ENCODE measurements at places on chromosomes 5 and 9.

- DNase-seq, result no peak
These were observed 556.7 kb upstream of the TLE4 start for GRCh38 chr9:79014929-79015699.

DNA sequence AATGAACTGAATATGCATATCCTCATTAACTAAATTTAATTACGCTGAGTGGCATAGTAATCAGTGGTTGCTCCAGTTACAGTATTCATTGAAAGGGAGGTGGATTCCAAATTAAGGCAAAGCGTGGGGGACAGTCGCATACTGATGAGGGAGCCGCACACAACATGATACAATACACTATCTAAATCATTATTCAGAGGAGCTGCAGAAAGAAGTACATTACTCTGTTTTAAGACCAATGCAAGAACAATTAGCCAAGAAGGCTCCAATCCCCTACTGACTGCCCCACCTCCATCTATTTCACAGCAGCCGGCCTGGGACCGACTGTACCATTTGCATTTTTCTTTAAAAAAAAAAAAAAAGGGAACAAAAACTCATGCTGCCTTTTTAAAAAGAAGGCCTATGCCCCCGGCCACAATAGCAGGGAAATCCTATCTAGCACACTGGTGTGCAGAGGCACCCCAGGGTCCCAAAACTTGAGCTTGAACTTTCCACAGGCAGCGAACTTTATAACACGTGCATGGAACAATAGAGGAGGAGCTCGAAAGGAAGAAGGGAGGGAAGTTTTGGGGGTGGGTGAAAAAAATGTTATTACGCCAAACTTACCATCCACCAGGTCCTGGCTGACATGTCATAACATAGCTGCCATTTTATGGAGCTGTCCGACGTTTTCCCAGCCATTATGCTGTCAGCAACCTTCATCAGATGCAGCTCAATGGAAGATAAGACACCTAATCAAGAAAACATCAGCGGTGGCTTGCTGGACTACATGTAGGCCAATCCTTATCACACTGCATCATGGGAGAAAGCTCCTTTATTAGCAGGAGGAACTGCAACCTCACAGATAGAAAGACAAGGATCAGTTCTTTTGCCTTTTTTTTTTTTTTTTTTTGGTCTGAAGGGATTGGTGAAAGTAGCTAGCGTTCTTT lies 161.6 kb downstream of the ZDHHC21 start:
- DNase-seq, result no peak

GRCh38 chr5:167587772-167588437 lies 703.5 kb upstream of the WWC1 start:
- DNase-seq, result no peak

GRCh38 chr9:70672161-70672649 lies 257.7 kb upstream of the KLF9 start:
- no peak for DNase-seq

DNA sequence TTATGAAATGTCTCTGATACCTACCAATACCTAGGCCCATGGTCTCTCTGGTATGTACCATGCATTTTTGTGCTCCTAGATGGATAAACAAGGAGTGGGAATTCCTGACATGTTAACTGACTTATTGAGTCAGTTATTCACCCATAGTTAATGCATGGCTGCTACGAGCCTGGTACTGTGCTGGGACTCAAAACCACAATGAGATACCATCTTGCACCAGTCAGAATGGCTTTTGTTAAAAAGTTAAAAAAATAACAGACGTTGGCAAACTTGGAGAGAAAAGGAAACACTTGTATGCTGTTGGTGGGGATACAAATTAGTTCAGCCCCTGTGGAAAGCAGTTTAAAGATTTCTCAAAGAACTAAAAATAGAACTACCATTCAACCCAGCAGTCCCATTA lies 293.8 kb downstream of the OSTF1 start:
- DNase-seq, result no peak

DNA sequence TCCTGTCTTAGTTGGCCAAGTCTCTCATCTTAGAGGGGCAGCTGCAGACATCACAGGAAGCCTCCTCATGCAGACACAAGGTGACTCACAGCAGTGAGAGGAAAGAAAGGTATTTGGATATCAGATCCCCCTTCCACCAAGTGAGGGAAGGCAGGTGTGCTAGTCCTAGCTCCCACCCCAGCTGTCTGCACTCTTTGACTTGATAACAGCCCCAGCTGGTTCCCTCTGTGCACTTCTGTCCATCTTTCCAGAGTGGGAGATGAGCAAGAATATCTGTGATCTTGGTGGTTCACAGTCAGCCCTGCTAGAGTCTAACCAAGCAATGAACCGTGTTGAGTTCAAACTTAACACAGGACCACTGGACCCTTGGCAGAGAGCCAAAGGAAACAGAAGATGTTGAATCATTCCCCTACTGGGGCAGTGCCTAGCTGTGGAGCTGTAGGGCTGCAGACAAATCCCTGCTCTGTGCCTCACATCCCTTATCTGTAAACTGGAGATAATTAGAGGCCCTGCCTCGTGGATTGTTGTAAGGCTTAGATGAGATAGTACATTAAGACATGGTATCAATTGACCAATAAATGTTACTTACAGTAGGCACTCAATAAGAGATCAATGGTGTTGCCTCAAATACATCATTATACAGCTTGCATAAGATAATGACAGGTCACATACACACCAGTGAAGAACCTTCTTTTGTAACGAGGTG lies 39.1 kb downstream of the SH3RF2 start:
- DNase-seq, result no peak

DNA sequence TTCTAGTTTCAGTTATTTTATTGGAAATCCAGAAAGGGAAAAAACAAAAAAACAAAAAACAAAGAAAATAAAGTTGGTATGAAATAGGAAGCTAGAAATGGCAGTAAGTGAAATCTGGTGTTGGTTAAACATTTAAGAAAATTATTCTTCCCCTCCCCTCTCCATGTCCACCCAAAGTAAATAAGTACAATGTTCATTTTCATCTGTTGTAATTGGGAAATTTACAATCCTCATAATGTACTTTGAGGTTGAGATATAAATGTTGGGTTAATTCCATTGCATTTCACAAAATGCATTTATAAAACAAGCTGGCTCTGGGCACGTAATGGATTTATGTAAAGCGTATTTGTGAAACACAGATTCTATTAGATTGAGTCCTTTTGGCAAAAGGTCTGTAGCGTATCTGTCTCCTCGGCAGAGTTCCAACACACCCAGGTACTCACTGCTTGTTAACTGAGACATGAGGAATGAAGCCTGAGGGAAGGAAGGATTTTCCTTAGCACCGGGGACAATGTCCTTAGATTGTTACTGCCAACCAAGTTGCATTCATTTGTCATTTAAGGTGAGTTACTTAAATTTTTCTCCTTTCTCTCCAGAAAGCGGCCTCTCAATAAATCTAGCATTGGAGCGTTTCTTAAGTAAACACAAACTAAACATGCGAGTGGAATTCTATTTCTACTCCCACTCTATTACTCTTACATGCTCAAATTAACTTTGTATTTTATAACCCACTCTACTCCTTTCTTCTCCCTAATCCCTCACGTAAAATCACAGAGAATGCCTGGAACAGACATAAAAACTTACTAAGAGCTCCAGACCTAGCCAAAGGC lies 912.3 kb upstream of the WWC1 start:
- DNase-seq, result no peak

DNA sequence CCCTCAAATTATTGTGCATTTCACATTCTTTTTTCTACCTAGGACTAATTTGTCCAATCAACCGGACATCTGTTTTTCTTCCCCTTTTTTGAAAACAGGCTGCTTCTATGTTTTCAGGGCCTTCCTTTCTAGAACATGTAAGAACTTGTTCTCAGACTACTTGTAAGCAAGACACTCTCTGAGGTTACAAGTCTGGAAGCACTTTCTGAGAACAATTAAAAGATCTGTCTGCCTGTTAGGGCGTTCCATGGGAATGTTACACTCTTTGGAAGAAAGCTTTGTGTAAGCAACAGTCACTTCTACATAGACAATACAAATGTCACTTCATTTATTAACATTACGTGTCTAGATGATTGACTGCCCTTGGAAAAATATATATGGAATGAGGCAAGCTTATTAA lies 50.9 kb upstream of the HSPB3 start:
- DNase-seq, result no peak

GRCh38 chr9:137372693-137373610 lies 50.0 kb downstream of the EXD3 start:
- no peak for DNase-seq

DNA sequence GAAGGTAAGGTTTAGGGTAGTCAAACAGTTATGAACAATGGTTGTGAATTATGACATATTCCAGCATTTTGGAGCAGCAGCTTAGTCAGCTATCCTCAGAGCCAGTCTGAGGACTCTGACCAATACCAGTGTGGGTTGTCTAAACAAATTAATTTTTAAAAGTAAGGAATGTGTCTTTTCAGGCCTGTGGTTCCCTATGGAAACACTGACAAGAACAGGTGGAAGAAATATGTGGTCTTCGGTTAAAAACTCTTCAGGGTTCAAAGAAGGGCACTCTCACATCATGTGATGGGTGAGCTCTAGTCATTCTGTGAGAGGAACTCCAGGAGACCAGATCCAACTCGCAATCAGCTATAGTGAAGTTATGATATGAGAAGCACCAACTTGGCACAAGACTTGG lies 33.5 kb upstream of the ALDOB start:
- DNase-seq, result no peak

DNA sequence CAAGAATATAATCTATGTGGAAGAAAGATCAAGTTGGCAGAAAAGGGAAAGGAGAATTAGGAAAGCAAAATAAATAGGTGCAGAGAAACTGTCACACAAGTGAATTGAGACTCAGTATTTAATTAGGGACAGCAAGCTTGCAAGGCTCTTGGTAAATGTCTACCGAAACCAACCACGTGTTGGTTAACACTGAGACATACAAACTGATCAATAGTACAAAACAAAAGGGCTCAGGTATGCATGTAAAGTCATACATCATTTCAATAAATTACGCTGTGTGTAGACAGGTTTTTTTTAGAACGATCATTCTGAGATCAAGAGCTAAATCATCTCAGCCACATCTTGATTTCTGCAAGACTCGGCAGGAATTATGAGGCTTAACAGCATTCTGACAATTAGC lies 225.4 kb downstream of the EBF1 start:
- no peak for DNase-seq

DNA sequence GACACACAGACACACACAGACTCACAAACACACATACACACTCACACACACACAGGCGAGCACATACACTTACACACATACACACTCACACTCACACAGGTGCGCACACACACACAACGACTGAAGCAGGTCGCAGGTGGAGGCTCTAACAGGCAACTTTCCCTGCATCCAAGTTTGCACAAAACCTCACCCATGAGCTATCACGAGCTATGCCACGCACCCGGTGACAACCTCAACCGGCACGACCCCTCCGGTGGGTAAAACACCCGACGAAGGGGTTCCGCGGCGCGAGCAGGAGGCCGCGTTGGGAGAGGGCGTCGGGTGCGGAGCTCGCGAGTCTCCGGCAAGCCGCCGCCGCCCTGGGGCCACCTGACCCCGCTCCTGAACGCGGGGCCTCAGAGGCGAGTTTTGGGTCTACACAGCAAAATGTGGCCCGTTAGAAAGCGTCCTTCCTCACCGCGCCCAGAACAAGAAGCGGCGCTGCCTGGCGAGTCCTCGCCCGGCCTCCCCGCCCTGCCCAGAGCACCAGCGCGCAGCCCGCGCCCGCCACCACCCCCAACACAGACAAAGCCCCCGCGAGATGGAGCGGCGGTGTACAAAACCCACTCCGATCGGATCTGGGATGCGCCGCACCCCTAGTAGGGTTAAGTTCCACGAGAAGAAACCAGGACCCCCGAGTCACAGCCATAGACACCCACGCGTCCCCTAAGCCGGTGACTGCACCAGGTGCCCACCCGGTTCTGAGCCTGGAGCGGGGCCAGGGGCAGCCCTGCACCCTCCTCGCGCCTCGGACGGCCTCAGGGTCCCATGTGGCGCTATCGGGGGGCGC lies 665 bp downstream of the SLC6A3 start:
- no peak for DNase-seq

GRCh38 chr5:34722183-34722582 lies 66.1 kb downstream of the RAI14 start:
- DNase-seq, result no peak

DNA sequence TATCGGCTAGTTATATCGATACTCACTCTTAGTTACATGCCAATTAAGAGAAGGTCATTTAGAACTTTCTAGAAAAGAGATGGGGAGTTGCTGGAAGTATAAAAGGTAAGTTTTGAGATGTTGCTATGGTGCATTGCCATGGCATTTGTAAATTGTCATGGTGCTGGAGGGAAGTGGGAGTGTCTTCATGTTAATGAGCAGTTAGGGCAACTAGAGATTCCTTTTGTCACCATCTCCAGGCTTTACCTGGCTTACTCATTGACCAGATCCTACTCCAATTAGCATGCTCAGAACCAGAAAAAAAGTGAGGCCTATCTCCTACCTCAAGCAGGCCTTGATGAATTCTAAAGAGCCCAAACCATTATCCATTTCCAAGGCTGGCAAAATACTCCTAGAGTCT lies 82.8 kb downstream of the PRR16 start:
- no peak for DNase-seq

DNA sequence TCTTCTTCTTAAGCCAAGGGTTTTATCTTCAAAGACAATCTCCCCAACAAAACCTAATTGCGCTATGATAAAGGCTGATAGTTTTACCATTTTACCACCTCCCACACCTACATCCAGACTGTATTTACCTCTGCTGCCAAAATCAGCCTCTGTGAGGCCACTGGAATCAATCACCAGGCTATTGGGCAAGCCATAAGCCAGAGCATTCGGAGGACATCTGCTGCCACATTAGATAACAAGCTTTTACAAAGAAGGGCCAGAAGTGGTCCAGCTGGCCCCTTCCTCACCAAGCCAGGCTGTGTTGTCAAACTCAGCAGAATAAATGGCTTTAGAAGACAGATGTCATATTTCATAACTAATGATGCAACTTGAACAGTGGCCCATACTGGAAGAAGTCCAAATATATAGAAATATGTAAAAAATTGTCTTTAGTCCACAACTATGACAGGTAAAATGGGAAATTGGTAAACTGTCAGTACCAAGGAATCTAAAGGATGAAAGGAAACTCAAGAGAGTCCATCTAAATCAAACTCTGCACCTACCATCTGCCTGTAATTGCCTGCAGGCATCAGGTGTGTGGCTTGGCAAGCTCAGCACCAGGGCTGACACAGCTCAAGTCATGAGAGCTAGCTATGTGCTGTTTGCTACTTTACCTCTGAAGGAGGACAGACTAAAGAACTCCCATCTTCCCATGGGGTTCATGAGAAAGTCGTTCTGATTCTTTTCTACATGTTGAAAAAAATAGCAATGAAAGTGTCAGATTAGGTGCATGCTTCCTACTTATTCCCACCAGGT lies 16.1 kb downstream of the SLC45A2 start:
- DNase-seq, result no peak

GRCh38 chr5:71701407-71701806 lies 17.7 kb upstream of the CARTPT start:
- no peak for DNase-seq

DNA sequence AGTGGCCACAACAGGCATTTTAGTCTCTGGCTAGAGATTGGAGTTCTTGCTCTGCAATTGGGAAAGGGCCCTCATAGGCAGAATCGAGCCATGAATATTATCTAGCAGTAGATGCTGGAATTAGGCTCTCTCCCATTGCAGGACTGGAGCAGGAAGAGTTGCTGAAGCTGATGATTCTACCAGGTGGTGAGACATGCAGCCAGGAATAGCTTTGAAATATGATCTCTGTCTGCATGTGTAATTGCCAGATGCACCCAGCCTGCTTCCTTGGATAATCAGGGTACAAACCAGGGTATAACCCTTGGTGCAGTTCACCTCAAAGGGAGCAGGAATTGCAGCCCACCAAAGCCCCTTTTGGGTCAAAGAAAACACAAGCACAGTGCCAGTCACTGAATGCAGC lies 211.4 kb upstream of the FTMT start:
- DNase-seq, result no peak

- DNase-seq, result no peak
These were observed 127.8 kb downstream of the MSX2 start for GRCh38 chr5:174852143-174852542.
